Myocyte (in vitro differentiated cells): ENCODE measurements at places on chromosomes 2 and 18. TPM values are rescaled to one million over a fixed set of nuclear protein-coding genes. Genes with fewer than 3 reads are reported as not detected.

ANKAR gene
- total RNA-seq = 5.9 and 6.4 TPM in 2 replicates

BBS5 gene
- total RNA-seq = 4.4 and 5.8 TPM in 2 replicates

GRCh38 chr2:158184556-158185343, 83.1 kb downstream of the UPP2 start:
- no peak for DNase-seq

DPYSL5 gene
- total RNA-seq = 1.5 and 3.8 TPM in 2 replicates

DNA sequence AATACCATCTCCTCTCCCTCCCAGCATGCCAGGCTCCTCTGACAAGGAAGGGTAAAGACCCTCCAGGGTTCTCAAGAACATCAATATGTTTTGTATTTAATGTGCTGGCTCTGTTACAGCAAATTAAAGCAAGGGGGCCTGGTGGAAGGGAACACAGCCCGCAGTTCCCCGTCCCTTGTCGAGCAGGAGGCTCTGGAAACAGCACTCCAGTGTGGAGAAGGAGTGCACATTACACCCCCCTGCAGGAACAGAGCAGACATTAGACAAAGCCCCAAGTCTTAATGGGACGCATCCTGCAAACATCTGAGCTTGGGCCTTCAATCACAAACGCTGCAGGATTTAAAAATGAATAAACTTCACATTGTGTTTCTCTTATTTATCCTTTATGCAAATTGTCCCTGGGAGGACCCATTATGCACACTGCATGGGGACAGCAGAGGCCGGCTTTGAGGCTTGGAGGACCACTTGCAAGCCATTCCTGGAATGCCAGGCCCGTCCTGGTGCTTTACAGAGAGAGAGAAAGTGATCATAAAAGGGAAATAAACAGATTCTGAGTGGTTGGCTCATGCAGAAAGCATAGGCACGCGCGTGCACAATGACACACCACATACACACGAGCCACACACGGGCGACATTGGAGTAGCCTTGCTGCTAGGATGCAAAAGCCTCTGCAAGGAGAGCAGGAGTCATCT, 328.7 kb downstream of the SMAD2 start:
- DNase-seq = no peak

GRCh38 chr2:113720167-113720566, 36.3 kb downstream of the SLC35F5 start:
- no peak for DNase-seq

DNA sequence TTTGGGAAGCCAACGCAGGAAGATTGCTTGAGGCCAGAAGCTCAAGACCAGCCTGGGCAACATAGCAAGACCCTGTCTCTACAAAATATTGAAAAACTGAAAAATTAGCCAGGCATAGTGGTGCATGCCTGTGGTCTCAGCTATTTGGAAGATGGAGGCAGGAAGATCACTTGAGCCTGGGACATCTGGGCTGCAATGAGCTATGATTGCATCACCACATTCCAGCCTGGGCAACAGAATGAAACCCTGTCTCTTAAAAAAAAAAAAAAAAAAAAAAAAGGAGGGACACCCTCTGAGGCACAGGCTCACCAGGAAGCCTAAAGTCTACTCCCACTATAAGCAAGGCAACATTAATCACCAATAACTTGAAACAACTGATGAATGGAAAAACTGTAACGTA, 151.1 kb downstream of the CCDC148 start:
- peak; percentile 13 for DNase-seq

- no peak for DNase-seq
These were observed 740.4 kb downstream of the DSC3 start for GRCh38 chr18:30302181-30302580.

C2orf78 gene
- not detected in 2 replicates for total RNA-seq

DNA sequence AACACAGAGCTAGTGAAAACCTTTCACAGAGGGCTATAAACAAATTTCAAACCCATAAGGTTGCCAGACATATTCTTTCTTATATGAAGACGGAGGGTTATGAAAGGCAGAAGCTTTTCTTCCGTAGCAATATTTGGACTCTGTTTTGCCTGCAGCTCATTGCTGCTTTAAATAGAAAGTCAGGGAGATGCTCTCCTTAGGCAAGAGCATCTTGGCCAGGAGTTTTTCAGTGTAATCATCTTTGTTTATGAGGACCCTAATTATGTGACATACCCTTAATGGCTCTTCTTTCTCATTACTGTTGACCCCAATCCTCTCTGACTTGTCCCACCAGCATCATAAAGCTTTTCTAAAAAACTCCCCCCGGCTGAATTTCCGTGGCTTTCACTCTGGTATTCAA, 433.4 kb upstream of the NRXN1 start:
- no peak for DNase-seq

DNA sequence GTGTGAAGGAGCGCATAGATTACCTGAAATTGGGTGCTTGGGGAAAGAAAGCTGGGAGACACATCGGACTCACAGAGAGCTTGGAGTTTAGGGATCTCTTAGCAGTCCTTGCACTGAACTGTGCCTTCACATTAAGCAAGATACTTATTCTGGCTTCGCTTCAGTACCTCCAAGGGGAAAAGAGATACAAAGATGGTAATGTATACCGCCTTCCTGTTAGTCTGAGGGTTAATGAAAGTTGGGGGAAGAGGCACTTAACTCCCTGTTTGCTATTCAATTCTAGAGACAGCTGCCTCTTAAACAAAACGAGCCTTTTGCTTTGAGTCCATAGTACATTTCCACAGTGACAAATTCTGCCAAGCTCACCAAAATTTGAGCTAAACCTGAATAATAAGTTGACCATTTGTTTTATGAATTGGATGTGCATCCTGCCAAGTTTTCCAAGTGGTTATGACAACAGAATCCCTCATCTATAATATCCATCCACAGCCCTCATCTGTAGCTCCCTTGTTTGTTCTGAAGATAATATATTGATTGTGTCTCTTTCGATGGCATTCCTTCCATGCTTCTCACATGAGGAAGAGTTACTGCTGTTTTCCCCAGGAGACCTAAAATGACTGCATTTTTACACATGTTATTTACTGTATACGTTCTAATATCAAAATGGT, 287.1 kb upstream of the ATP5MC3 start:
- DNase-seq = no peak

GRCh38 chr2:4937550-4937949, 754.6 kb upstream of the SOX11 start:
- DNase-seq = no peak

GRCh38 chr2:231662811-231663457, 45.4 kb upstream of the PTMA start:
- DNase-seq = no peak

DNA sequence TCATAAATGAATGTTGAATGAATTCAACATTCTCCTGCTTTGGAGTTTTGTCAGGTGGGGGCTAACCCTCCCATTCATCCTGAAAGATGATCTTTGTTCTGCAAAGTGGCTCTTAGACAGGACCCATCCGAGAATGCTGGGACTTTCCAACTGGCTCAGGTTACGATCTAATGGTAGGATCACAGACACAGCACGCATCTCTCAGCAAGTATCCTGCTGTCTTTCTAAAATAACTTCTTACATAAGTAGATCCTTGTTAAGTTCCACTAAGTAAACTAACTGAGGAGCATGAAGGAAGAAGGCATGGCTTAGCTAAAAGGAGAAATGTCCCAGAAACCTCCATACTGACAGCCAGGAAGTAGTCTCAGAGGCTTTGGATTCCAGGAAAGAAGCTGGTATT, 23.7 kb downstream of the CYP27A1 start:
- DNase-seq = peak; percentile 92

- DNase-seq = peak; percentile 23
These were observed 79.3 kb downstream of the NABP1 start for GRCh38 chr2:191757208-191757607.

LPIN2 gene
- 22.9 and 28.7 TPM in 2 replicates for total RNA-seq

GRHL1 gene
- total RNA-seq = 0.47 and 1.4 TPM in 2 replicates

- DNase-seq = no peak
These were observed 10.6 kb downstream of the PLEKHB2 start for GRCh38 chr2:131115752-131116151.

- DNase-seq = peak; percentile 36
These were observed 68.1 kb downstream of the CDH2 start for GRCh38 chr18:28108814-28109213.

UGT1A7 gene
- total RNA-seq = not detected in 2 replicates

DNA sequence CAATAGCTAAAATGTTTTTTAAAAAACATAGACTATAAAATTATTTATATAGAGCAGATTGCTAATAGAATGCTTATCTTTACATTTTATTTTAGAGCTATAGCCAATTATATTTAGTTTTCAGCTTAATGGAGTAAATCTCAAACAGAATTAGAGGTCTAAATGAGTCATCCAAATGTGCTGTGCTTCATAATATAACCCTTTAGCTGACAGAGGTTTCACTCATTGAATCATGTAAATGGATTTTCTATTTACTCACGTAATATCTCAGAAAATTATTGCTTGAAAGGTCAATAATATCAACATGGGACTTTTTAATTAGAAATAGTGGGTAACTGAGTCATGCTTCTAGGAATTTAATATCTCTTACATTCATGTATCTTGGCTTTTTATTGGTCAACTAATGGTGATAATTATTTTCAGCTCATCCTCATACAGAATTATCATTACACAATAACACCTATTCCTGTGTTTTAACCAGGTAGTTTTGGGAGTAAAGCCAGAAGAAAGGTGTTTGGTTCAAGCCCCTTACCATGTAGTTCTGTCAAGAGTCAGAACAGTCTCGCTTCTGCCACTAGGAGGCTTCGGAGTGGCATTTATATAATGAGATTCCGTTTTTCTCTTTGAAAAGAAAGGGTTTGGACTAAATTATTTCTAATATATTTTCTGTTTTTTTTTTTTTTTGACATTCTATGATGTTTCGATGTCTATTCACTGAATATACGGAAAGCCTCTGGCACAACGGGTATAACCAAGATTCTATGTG, 217.6 kb downstream of the CDH7 start:
- DNase-seq = no peak

DNA sequence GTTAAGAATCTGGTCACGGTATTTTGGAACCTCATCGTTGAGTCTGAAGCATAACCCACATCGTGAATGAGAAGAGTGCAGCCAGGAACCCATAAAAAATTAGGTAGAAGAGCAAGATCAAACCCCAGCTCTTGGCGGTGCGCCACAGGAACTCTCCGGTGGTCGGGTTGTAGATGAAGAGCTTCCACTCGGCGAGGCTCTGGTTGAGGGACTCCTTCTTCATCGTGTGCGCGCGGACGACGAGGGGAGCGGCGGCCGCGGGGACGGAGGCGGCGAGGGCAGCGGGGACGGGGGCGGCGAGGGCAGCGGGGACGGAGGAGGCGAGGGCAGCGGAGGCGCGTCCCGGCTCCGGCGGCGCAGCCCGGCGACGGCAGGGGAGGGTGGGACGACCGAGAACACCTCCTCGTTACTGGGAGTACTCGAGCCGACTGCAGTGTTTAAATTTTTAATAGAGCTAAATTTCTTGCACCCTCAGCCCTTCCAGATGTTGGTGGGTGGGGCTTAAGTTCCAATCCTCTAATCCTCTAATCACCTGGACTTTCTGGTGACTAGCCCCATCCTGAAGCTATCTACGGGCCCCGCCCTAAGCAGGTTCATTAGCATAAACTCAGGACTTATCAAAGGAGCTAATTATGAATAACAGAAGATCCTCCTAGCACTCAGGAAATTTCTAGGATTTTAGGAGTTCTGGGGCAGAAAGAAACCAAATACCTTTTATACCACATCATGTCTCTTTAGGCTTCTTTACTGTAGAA, 20.4 kb upstream of the PAPOLG start:
- DNase-seq = no peak
